ENCODE measurements at places on chromosomes 2 and 18. TPM values are rescaled to one million over a fixed set of nuclear protein-coding genes. Genes with fewer than 3 reads are reported as not detected.

The UNC80 gene
- 0.02 TPM for polyA plus RNA-seq

The LCLAT1 gene
- 2.4 TPM for polyA plus RNA-seq

The PLCL1 gene
- polyA plus RNA-seq, result 1.8 TPM

The AKAIN1 gene
- not detected for polyA plus RNA-seq

The NEU4 gene
- polyA plus RNA-seq, result 0.27 TPM

The AQP4 gene
- polyA plus RNA-seq, result 140 TPM

The STON1 gene
- 7.7 TPM for polyA plus RNA-seq

- no peak overlapping the region for H3K27ac ChIP-seq
- H3K27me3 ChIP-seq, result no peaks in the 10 kb centered on the region
- DNase-seq, result peak; percentile 55
Measured at GRCh38 chr2:216693414-216694080, 1.8 kb downstream of the IGFBP5 start.

- peaks cover 17% of the 10 kb centered on the region for H3K4me1 ChIP-seq
- peaks cover 3% of the 10 kb centered on the region for H3K36me3 ChIP-seq
- peak overlapping the region; percentile 98 for H3K4me3 ChIP-seq
Measured at GRCh38 chr2:102736110-102736409, 25.8 kb upstream of the TMEM182 start.

DNA sequence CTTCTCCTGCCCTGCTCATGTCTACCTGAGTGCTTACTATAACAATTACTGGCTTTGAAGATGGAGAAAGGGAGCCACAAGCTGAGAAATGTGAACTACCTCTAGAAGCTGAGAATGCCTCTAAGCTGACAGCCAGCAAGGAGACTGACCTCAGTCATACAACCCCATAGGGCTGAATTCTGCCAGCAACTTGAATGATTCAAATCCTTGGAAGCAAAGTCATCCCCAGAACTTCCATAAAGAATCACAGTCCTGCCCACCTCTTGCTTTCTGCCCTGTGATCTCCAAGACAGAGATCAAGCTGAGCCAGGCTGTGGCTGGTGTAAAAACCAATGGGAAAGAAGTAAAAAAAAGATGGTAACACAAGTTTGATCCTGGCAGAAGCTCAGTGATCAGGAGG lies 288.2 kb upstream of the SPHKAP start:
- no peak overlapping the region for H3K4me3 ChIP-seq
- H3K27ac ChIP-seq, result no peak overlapping the region
- DNase-seq, result no peak

- no peaks in the 10 kb centered on the region for H3K4me1 ChIP-seq
- H3K27me3 ChIP-seq, result no peaks in the 10 kb centered on the region
- DNase-seq, result no peak
- no peak overlapping the region for H3K4me3 ChIP-seq
- H3K36me3 ChIP-seq, result no peaks in the 10 kb centered on the region
Measured at GRCh38 chr2:30481323-30481800, 34.3 kb downstream of the LCLAT1 start.

- no peak overlapping the region for H3K4me3 ChIP-seq
- H3K36me3 ChIP-seq, result no peaks in the 10 kb centered on the region
- H3K27ac ChIP-seq, result no peak overlapping the region
- no peak for DNase-seq
- no peaks in the 10 kb centered on the region for H3K4me1 ChIP-seq
- H3K27me3 ChIP-seq, result no peaks in the 10 kb centered on the region
Measured at GRCh38 chr18:38651736-38652135, 1086.1 kb upstream of the CELF4 start.

- no peak overlapping the region for H3K27ac ChIP-seq
- no peaks in the 10 kb centered on the region for H3K36me3 ChIP-seq
- H3K4me3 ChIP-seq, result no peak overlapping the region
- H3K4me1 ChIP-seq, result no peaks in the 10 kb centered on the region
- no peaks in the 10 kb centered on the region for H3K27me3 ChIP-seq
- DNase-seq, result no peak
Measured at GRCh38 chr2:173286153-173286809, 68.4 kb upstream of the CDCA7 start.

DNA sequence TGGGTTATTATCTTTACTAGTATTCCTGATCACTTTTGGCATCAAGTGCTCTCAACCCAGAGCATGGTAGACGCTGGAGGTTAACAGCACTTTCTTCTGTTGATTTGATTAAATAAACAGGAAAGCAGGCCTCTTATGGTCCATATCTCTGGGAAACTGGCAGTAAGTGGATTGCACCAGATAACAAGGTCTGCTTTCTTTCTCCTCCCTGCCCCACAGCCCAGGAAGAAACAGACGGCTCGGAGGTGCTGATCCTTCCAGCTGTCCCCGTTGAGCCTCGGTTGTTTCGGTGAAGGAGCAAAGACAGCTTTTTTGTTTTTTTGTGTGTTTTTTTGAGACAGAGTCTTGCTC lies 100.8 kb upstream of the KCTD1 start:
- no peak overlapping the region for H3K27ac ChIP-seq
- no peak overlapping the region for H3K4me3 ChIP-seq
- H3K4me1 ChIP-seq, result no peaks in the 10 kb centered on the region
- peak; percentile 21 for DNase-seq
- H3K27me3 ChIP-seq, result peaks cover 3% of the 10 kb centered on the region
- no peaks in the 10 kb centered on the region for H3K36me3 ChIP-seq

DNA sequence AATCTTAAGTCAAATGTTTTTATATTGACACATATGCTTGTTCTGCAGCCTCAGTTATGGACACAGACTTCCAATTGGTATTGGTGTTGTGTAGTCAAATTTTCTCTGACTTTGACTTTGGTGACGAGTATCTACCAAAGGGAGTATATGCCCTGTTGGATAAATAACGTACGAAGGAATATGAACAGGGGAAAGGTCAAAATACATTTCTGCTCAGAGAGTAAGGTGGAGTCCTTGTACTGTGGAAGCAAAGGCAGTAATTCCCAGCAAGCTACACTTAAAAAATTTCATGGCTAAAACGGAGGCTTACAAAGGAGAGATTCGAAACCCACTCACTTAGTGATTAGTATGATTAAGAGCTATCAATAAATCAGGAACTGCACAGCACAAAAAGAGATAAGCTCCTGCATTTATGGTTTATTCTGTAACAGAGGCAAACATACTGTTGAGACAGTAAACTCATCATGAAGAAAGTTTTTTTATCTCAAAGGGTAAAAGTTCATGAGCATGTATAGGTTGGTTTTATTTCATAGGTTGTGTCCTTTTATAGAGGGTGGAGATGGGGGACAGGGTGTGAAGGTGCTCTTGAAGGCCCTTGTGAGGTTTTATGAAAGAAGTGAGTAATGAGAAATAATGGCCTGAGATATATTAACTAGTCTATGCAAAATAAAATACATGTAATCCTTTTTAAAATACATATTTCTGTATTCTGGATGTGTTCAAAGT lies 142.7 kb downstream of the CD226 start:
- no peaks in the 10 kb centered on the region for H3K27me3 ChIP-seq
- H3K4me3 ChIP-seq, result no peak overlapping the region
- H3K27ac ChIP-seq, result no peak overlapping the region
- no peak for DNase-seq

DNA sequence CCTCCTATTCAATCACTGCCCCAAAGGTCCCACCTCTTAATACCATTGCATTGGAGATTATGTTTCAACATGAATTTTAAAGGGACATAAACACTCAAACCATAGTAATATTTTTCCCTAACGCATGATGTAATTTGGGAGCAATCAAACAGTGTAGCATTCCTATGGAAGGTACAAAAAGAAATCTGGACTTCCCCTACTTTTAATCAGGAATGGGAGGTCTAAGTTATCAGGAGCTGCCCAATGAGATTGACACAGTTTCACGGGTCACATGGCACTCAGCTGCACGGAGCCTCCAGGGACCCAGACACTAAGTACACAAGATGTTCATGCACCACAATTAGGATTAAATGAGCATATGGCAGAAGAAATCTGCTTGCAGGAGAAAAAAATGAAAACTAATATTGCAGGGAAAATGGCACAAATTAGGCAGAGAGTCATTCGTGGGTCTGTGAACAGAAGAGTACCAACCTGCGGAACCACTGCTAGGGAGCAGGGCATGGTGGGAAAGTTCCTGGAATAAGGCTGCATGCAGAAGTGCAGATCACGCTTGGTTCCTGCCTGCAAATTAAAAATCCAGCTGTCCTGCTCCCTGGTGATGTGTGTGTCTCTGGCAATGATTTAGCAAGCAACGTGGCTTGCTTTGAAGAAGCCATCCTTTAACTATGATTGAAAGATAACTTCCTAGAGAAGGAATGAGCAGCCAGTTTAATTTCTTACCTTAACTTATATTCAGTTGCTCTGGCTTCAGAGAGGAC lies 326.6 kb upstream of the ID2 start:
- no peaks in the 10 kb centered on the region for H3K36me3 ChIP-seq
- no peak overlapping the region for H3K4me3 ChIP-seq
- DNase-seq, result no peak
- H3K27ac ChIP-seq, result no peak overlapping the region
- no peaks in the 10 kb centered on the region for H3K27me3 ChIP-seq
- no peaks in the 10 kb centered on the region for H3K4me1 ChIP-seq

GRCh38 chr18:49563130-49563540 lies 1.3 kb downstream of the LIPG start:
- no peak overlapping the region for H3K27ac ChIP-seq
- H3K27me3 ChIP-seq, result peaks cover 41% of the 10 kb centered on the region
- no peaks in the 10 kb centered on the region for H3K4me1 ChIP-seq
- peak overlapping the region; percentile 6 for H3K4me3 ChIP-seq

DNA sequence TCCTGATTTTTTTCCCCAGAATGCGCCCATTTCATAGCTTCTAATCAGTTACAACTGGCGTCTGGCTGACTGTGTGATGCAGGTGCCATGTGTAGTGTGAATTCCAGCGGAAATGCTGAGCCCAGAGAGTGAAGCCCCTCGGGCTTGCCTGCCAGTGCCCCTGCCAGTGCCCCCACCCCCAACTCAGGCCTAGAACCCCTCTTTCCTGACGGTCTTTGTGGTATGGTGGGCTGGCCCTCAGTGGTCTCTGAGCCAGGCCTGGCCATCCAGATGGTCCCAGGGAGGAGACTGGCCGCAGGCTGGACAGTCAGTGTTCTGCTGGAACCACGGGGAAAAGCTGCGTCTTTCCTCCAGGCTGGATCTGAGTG lies 3.1 kb downstream of the RAMP1 start:
- H3K4me1 ChIP-seq, result peaks cover 4% of the 10 kb centered on the region
- no peaks in the 10 kb centered on the region for H3K36me3 ChIP-seq
- no peak overlapping the region for H3K4me3 ChIP-seq
- no peak overlapping the region for H3K27ac ChIP-seq
- no peak for DNase-seq
- peaks cover 14% of the 10 kb centered on the region for H3K27me3 ChIP-seq

- no peak overlapping the region for H3K27ac ChIP-seq
- H3K4me3 ChIP-seq, result no peak overlapping the region
- H3K36me3 ChIP-seq, result peaks cover 6% of the 10 kb centered on the region
Measured at GRCh38 chr2:109558076-109558882, 55.5 kb downstream of the SEPTIN10 start.

GRCh38 chr18:8373486-8373885 lies 235.8 kb upstream of the RAB12 start:
- H3K4me1 ChIP-seq, result peaks cover 7% of the 10 kb centered on the region
- H3K4me3 ChIP-seq, result no peak overlapping the region
- no peak for DNase-seq
- H3K27ac ChIP-seq, result no peak overlapping the region
- peaks cover 6% of the 10 kb centered on the region for H3K36me3 ChIP-seq

DNA sequence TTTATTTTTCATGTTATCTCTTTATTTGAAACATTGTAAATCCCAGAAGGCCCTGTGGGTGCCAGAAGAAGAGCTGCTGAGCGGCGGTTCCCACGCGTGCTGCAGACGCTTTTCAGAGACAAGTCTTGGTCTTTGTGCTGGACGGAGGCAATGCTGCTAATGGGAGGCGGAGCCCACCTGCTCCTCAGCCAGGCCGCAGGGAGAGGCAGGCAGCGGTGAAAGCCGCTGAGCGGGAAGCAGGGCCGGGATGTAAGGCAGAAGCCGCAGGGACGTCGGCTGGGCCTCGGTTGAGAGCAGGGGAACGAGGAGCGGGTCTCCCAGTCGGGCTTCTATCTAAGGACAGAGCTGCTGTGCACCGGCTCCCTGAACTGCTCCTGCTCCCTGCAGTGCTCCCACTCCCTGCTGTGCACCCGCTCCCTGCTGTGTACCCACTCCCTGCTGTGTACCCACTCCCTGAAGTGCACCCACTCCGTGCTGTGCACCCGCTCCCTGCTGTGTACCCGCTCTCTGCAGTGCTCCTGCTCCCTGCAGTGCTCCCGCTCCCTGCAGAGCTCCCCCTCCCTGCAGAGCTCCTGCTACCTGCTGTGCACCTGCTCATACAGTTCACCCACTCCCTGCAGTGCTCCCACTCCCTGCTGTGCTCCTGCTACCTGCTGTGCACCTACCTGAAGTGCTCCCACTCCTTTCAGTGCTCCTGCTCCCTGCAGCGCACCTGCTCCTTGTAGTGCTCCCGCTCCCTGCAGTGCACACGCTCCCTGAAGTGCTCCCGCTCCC lies 16.4 kb downstream of the TMEM18 start:
- no peaks in the 10 kb centered on the region for H3K4me1 ChIP-seq
- peaks cover 12% of the 10 kb centered on the region for H3K36me3 ChIP-seq
- no peak overlapping the region for H3K4me3 ChIP-seq
- no peaks in the 10 kb centered on the region for H3K27me3 ChIP-seq
- no peak for DNase-seq

- no peak for DNase-seq
- no peaks in the 10 kb centered on the region for H3K36me3 ChIP-seq
- H3K27me3 ChIP-seq, result no peaks in the 10 kb centered on the region
- no peak overlapping the region for H3K27ac ChIP-seq
- H3K4me1 ChIP-seq, result no peaks in the 10 kb centered on the region
Measured at GRCh38 chr18:47691611-47692010, 238.8 kb downstream of the SMAD2 start.

DNA sequence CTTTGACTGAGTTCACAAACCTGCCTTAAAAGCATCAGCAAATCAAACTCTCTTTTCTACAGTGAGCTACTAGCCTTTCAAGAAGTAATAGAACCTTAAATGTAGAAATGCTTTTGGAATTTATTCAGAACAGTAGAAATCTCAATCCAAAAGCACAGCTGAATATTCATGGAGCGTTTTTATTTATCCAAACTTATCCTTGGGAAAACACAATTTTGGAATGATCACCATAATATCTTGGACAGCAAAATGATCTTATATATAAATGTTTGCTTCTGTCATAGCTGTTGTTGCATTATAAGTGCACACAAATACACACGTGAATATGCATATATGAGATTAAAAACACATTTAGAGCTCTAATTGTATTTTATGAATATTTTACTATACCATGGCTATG lies 747.3 kb upstream of the PIK3C3 start:
- H3K27me3 ChIP-seq, result no peaks in the 10 kb centered on the region
- H3K4me3 ChIP-seq, result no peak overlapping the region
- peaks cover 6% of the 10 kb centered on the region for H3K4me1 ChIP-seq
- H3K27ac ChIP-seq, result no peak overlapping the region
- no peaks in the 10 kb centered on the region for H3K36me3 ChIP-seq

DNA sequence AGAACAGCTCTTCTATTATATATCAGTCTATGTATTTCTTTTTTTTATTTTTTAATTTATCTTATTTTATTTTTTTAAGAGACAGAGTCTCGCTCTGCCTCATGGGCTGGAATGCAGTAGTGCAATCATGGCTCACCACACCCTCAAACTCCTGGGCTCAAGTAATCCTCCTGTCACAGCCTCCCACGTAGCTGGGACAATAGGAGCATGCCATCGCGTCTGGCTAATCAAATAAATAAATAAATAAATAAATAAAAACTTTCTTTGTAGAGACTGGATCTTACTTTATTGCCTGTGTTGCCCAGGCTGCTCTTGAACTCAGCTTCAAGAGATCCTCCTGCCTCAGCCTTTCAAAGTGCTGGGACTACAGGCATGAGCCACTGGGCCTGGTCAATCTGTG lies 117.0 kb downstream of the RBMS1 start:
- H3K36me3 ChIP-seq, result no peaks in the 10 kb centered on the region
- H3K27me3 ChIP-seq, result no peaks in the 10 kb centered on the region
- no peak for DNase-seq
- H3K4me1 ChIP-seq, result peaks cover 24% of the 10 kb centered on the region

- no peaks in the 10 kb centered on the region for H3K36me3 ChIP-seq
- DNase-seq, result no peak
- no peak overlapping the region for H3K27ac ChIP-seq
- H3K4me1 ChIP-seq, result no peaks in the 10 kb centered on the region
Measured at GRCh38 chr2:219471476-219472371, 27.0 kb upstream of the GMPPA start.
